ENCODE measurements at places on chromosomes 3 and 15.

- no peak for DNase-seq
Observed at GRCh38 chr15:39267685-39268084, 313.2 kb upstream of the THBS1 start.

GRCh38 chr3:13095408-13095937 is 22.2 kb upstream of the IQSEC1 start:
- DNase-seq, result no peak

GRCh38 chr3:101964861-101965260 is 115.5 kb downstream of the NFKBIZ start:
- no peak for DNase-seq

DNA sequence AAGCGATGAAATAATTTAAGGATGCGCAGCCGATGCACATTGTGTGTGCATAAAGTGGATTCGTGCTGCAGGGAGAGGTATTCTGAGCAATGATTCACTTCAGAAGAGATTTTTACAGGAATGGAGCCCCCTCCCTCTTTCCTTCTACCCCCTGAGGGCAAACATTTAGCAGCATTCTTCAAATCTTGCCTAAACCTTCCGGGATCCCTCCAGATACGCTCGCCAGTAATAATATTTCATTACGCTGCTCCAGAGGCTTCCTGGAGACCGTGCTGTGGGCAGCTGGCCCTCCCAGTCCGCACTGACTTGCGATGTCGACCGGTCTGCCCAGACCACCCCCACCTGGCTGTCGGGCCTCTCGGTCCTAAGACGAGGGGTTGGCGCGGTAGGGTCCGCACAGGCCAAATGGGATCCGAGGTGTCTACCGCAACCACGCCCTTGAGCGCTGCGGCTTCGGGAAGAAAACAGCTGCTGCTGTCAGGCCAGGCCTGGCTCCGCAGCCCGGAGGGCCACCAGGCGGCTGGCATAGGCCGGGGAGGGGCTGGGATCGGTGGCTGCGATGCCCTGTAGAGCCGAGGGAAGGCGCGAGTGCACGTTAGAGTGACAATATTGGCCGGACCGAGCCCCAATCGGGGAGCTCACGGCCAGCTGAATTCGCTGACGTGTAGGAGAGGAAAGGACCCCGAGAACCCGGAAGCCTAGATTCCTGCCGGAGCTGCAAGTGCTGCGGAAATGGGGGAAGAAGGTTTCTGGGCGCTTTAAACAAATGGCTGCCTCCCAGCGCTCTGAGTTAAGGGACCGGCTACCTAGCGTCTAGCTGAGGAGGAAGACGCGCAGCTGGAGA is 14.3 kb downstream of the ZIC4 start:
- no peak for DNase-seq

DNA sequence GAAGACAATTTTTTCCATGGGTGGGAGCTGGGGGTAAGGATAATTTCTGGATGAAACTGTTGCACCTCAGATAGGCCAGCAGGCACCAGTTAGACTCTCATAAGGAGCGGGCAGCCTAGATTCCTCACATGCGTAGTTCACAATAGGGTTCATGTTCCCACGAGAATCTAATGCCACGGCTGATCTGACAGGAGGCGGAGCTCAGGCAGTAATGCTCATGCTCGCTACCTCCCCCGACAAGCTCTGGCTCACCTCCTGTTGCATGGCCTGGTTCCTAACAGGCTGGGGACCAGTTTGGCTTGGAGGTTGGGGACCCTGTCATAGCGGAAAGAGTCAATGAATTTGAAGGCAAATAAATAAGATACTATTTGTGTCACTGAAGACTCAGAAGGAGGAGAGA is 105.5 kb downstream of the PLD1 start:
- DNase-seq, result no peak

DNA sequence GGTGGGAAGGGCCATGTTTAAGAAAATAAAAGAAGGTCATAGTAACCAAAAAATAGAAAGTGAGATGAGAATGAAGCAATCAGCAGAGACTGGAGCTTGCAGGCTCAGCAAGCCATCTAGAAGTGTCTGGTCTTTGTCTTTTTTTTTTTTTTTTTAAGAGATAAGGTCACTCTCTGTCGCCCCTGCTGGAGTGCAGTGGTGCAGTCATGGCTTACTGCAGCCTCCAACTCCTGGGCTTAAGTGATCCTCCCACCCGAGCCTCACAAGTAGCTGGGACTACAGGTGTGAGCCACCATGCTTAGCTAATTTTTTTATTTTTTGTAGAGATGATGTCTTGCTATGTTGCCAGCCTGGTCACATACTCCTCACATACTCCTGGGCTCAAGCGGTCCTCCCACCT is 36.2 kb downstream of the GXYLT2 start:
- no peak for DNase-seq

- DNase-seq, result no peak
Observed at GRCh38 chr15:90407871-90408317, 19.9 kb downstream of the IQGAP1 start.

DNA sequence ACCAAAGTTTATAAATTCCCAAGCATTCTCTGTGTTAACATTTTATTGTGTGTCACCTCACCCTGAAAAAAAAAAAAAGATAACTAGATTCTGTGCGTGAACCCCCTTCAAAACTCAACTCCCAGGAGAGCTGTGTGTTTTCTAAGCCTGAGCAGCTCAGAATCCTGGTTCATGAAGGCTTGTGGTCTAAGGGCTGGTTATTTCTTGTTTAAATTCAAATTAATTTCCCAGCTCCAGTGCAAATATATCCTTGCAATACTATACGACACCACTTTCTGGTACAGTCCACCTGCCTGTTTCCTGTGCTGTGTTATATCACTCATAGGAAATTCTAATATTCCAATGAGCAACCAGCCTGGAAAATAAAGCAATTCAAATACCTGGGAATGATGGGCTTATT is 23.4 kb upstream of the MYZAP start:
- no peak for DNase-seq

- DNase-seq, result no peak
Observed at GRCh38 chr3:196634224-196634623, 5.3 kb upstream of the NRROS start.
